ENCODE measurements at places on chromosomes 1 and 21. TPM values are rescaled to one million over a fixed set of nuclear protein-coding genes. Genes with fewer than 3 reads are reported as not detected.
A peak's percentile ranks its signal among the peaks of the same experiment; 100 is the strongest.

DNA sequence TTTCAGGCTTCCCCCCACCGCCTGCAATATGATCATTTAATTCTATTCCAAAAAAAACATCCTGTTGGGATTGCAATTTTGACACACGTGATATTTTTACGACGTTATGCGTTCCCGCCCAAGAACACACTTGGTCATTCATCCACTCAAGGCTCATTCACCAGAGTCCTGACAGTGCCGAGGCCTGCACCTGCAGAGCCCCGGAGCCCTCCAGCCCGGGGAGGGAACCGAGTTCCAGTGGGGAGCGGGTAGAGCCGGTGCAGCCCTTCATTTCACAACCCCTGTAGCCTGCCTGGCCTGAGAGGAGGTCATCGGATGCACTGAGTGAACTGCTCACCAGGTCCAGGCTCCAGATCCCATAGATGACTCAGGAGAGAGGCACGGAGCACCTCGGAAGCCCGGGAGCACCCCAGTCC, 156.0 kb upstream of the BACE2 start:
- H3K4me1 ChIP-seq, result no peaks in the 10 kb centered on the region
- no peak for DNase-seq
- H3K4me3 ChIP-seq, result no peak overlapping the region
- H3K36me3 ChIP-seq, result no peaks in the 10 kb centered on the region
- no peaks in the 10 kb centered on the region for H3K27me3 ChIP-seq

DNA sequence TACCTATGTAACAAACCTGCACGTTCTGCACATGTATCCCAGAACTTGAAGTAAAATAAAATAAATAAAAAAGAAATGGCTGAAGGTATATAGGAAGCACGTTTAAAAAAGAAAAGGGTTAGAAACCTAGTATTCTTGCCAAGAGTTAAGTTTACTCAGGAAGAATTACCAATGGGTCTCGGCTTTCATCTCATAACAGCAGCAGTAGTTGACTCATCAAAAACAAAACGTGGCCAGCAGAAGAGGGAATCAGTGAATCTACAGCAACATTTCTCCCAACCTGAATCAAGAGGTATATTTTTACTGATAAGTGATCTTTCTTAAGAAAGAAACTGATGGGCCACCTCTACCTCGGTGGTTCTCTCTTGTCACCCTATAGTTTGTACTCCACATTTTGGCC, 340.3 kb downstream of the BRINP2 start:
- no peak overlapping the region for H3K4me3 ChIP-seq
- H3K27ac ChIP-seq, result no peak overlapping the region
- no peaks in the 10 kb centered on the region for H3K27me3 ChIP-seq
- DNase-seq, result no peak
- H3K4me1 ChIP-seq, result no peaks in the 10 kb centered on the region

GRCh38 chr21:17725339-17725738, 93.8 kb downstream of the C21orf91 start:
- no peak for DNase-seq
- no peak overlapping the region for H3K27ac ChIP-seq
- H3K27me3 ChIP-seq, result no peaks in the 10 kb centered on the region
- no peak overlapping the region for H3K4me3 ChIP-seq
- H3K4me1 ChIP-seq, result no peaks in the 10 kb centered on the region

- H3K27ac ChIP-seq, result peak overlapping the region; percentile 4
- peaks cover 2% of the 10 kb centered on the region for H3K27me3 ChIP-seq
- no peaks in the 10 kb centered on the region for H3K36me3 ChIP-seq
- peaks cover 18% of the 10 kb centered on the region for H3K4me1 ChIP-seq
- DNase-seq, result no peak
- no peak overlapping the region for H3K4me3 ChIP-seq
Observed at GRCh38 chr1:67753776-67754525, 69.0 kb downstream of the GADD45A start.

NBPF20 gene
- total RNA-seq, result 1.2 TPM

SLC45A1 gene
- 0.25 TPM for total RNA-seq

Measured in activated CD4-positive, alpha-beta memory T cell treated with anti-CD3 and anti-CD28 coated beads, Interleukin-2, amount 10 ng/mL, durations not matched to agents 7 days and 5 days (primary cell).